ENCODE measurements at places on chromosomes 1 and 21.

DNA sequence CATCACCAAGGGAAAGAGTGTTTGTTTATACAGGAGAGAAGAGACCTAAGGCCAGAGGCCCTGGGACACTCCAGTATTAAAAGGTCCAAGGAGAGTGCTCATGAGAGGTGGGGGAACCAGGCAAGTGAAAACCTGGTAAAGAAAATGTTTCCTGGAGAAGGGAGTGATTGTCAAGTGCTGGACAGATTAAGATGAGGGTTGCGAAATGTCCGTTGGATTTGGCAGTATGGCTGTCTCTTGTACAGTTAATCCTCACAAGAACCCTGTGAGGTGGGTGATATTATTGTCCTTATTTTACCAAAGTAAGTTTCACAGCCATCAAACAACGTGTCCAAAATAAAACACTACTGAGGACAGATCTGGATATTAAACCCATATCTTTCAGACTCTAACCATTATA, 44.2 kb downstream of the RPAP2 start:
- H3K36me3 ChIP-seq = peaks cover 48% of the 10 kb centered on the region
- H3K27me3 ChIP-seq = no peaks in the 10 kb centered on the region
- no peak overlapping the region for H3K4me3 ChIP-seq
- H3K27ac ChIP-seq = no peak overlapping the region

- no peak overlapping the region for H3K4me3 ChIP-seq
- no peaks in the 10 kb centered on the region for H3K36me3 ChIP-seq
- no peak for DNase-seq
- peaks cover 2% of the 10 kb centered on the region for H3K27me3 ChIP-seq
Measured at GRCh38 chr1:98386675-98387440, 274.7 kb upstream of the SNX7 start.

GRCh38 chr1:209223791-209224190, 359.7 kb upstream of the CAMK1G start:
- no peak overlapping the region for H3K4me3 ChIP-seq
- DNase-seq = no peak
- H3K4me1 ChIP-seq = no peaks in the 10 kb centered on the region
- H3K27ac ChIP-seq = no peak overlapping the region
- H3K27me3 ChIP-seq = peaks cover 5% of the 10 kb centered on the region

GRCh38 chr1:173175514-173176145, 31.5 kb downstream of the TNFSF4 start:
- no peak overlapping the region for H3K4me3 ChIP-seq
- no peaks in the 10 kb centered on the region for H3K4me1 ChIP-seq
- H3K36me3 ChIP-seq = peaks cover 4% of the 10 kb centered on the region
- no peak for DNase-seq
- H3K27me3 ChIP-seq = peaks cover 3% of the 10 kb centered on the region

- DNase-seq = no peak
- H3K27me3 ChIP-seq = no peaks in the 10 kb centered on the region
- H3K4me1 ChIP-seq = no peaks in the 10 kb centered on the region
Measured at GRCh38 chr1:221150996-221151395, 271.8 kb downstream of the HLX start.

DNA sequence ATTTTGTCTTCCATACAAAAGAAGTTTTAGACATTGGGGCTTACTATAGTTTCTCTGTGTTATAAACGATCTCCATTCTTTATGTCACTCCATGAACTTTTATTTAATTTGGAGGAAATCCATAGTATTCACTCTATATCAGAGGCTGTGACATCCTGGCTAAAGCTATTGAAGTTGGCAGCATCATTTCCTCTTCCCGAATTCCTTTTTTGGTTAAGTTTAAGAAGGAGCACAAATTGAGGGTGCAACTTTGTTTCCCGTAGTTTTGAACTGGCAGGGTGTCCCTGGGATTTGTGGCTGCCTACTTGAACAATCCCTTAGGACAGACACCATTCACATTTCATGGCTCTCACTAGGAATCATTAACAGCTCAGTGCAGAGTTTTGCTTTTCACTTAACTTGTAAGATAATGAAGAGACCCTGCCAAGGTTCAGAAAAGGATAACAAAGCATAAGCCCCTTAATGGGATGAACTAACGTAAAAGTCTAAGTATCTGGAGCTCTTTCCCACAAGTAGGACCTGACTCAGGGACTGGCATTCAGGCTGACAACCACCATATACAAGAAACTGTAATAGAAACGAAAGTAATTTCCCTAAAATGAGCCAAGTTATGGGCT, 13.9 kb downstream of the S1PR1 start:
- H3K4me1 ChIP-seq = peaks cover 18% of the 10 kb centered on the region
- DNase-seq = peak; percentile 29
- no peak overlapping the region for H3K27ac ChIP-seq

DNA sequence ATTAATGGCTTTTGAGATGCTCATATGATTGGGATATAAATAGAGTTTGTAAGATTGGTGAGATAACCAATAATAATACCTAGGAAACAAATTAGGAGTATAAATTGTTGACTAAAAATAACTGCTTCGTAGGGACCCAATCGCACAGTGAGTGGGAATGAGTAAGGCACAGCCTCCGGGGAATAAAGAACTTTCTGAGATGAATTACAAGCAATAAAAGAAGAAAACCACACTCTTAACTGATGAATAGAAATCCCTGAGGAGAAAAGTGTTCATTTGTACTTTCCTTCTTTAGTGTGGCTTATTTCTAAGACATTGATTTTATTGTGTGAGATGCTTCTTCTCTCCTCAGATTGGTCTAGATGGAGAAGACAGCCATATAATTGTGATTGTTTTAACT, 443.4 kb upstream of the PRMT6 start:
- H3K36me3 ChIP-seq = no peaks in the 10 kb centered on the region
- H3K4me3 ChIP-seq = no peak overlapping the region
- H3K27me3 ChIP-seq = no peaks in the 10 kb centered on the region
- no peak for DNase-seq
- no peak overlapping the region for H3K27ac ChIP-seq

DNA sequence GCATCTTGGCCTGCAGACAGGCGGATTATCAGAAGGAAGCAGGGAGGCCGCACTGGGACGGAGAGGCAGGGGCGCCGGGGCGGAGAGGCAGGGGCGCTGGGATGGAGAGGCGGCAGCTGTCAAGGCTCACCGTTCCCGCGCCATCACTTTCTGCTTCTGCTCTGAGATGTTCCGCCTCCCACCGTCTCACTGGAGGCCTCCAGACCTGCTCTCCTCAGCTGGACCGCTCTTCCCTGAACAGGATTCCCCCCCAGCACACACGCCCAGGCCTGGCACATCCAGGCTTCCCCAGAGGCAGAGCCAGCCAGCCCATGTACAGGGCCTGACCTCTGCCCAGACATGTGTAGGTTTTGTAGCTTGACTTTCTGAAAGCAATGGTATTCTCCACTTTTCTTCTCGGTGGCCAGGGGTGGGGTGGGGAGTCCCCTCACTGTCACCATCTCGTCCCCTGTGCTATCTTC, 84.1 kb downstream of the RIPK4 start:
- DNase-seq = no peak
- no peaks in the 10 kb centered on the region for H3K36me3 ChIP-seq
- no peaks in the 10 kb centered on the region for H3K4me1 ChIP-seq
- H3K4me3 ChIP-seq = no peak overlapping the region

DNA sequence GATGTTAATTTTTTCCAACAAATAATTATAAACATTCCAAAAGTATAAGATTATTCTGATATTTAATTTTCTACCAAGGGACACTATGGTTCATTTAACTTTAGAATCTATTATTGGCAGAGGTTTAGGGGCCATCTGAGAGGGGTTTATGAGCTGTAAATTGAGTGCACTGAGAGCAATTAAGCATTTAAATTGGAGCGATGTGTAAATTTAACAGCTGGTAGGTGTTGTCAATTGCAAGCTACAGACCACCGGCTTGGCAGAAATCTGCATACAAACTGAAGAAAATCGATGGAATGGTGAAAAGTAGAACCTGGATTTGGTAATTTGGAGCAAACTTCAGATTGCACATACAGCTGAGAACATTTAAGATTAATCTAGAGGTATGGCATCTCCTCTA, 55.8 kb upstream of the MTF2 start:
- DNase-seq = no peak
- no peaks in the 10 kb centered on the region for H3K36me3 ChIP-seq

GRCh38 chr1:52479076-52479475, 73.8 kb downstream of the TUT4 start:
- peaks cover 26% of the 10 kb centered on the region for H3K36me3 ChIP-seq
- H3K27me3 ChIP-seq = no peaks in the 10 kb centered on the region
- H3K4me3 ChIP-seq = no peak overlapping the region

DNA sequence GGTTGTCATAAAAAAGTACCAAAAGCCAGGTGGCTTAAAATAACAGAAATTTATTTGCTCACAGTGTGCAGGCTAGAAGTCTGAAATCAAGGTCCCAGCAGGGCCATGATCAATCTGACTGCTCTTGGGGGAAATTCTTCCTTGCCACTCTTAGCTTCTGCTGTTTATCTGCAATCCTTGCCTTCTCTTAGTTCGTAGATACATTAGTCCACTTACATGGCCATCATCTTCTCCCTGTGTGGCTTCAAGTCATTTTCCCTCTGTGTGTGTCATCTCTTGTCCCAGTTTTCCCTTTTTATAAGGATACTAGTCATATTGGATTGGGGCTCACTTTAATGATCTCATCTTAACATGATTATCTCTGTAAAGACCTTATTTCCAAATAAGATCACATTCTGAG, 124.0 kb upstream of the NCAM2 start:
- H3K27ac ChIP-seq = no peak overlapping the region
- no peaks in the 10 kb centered on the region for H3K4me1 ChIP-seq
- H3K36me3 ChIP-seq = no peaks in the 10 kb centered on the region
- H3K27me3 ChIP-seq = no peaks in the 10 kb centered on the region
